ENCODE measurements at places on chromosomes 4 and X.

DNA sequence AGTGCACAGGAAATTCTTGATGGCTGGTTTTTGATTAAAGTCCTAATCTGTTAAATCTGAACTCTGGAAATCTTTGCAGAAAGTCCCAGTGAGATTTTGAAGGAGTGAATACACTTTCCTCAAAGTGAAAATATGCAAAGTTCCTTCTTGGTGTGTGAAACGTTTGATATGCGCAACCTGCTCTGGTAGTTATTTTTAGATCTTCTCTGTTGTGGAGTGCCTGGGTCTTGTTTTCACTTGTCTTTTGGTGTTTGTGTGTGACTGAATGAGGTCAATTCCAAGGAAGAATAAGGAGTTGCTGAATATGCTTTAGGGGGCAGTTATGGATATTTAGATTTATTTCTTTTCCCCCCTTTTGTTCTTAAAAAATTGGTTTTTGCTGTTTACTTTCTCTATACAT lies 41.7 kb downstream of the SCML1 start:
- no peak for DNase-seq

GRCh38 chrX:100341142-100341510 lies 68.9 kb downstream of the PCDH19 start:
- no peak for DNase-seq

- DNase-seq, result no peak
Observed at GRCh38 chr4:166896254-166896653, 338.0 kb downstream of the SPOCK3 start.

DNA sequence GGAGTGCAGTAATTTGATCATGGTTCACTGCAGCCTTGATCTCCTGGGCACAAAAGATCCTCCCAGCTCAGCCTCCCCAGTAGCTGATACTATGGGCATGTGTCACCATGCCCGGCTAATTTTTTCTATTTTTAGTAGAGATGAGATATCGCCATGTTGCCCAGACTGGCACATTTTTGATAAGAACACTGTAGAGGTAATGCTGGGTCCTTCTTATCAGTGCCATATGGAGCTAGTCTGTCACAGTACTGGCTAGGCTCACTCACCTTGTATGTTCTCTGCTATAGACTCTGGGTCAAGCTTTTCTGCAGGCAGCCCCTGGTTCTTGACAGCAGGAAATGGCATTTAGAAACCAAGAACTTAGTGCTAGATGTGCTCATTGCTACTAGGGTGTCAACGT lies 53.9 kb downstream of the BCOR start:
- no peak for DNase-seq

DNA sequence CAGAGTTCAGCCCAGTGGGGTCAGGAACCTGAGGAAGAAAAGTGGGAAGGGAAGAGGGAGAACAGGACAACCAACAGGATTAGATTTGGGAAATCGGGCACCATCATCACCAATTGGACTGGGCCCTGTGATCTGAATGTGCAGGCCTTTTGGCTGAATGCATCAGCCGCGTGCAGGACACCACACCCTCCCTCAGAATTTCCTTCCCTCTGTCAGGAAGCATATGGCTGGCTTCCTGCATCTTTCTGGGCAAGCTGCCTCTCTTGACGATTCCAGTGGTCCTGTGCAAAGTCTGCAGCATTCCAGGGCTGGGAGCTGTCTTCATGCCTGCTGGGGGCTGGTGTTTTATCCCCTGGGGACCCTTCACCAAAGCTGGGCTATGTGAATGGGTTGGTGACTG lies 16.4 kb downstream of the MAGEA4 start:
- no peak for DNase-seq

DNA sequence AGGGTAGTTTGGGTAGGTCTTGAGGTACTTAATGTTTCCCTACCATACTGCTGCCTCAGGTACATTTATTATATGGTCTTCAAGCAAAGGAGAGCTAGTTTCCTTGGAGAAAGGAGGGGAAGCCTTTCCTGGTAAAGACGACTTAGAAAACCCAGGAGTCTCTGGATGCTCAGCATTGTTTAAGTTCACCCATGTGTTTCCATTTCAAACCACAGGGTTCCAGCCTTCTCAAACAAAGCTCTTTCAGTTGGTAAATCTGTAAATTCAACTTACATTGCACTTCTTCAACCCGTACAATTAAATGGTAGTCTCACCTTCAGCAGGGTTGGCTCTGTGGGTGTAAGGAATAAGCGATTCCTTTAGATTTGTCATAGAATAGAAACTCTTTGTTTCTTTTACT lies 111.9 kb upstream of the UNC5C start:
- DNase-seq, result no peak

DNA sequence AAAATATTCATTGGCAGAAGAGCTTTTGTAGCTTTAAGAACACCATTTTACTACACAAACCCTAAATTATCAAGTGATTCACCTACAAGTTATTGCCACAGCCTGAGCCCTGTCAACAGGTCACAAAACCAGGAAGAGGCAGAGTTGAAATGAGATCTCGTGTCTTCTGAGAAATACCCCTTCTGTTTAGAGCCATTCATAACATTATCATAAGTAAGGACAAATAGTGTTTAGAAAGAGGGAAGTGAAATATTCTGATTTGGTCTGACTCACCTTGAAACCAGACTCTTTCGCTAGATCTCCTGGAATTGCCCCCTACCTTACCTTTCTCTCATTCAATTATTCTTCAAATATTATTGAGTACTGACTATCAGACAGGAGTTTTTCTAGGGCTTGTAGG lies 5.9 kb downstream of the ETDB start:
- DNase-seq, result no peak

DNA sequence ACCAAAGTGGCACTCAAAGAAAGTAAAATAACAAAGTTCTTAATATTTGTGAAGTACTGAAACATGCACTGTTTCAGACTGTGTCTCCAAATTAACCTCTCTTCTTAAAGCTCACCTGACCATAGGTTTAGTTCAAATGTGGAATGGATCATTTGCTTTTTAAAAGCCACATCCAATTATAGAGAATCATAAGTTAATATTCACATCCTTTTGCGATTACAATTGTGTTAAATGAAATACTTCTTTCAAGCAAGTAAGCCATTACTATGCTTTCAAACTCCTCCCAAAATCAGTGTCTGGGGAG lies 95.3 kb upstream of the PTPN13 start:
- DNase-seq, result no peak

GRCh38 chr4:47372561-47372960 lies 90.9 kb downstream of the COMMD8 start:
- peak; percentile 70 for DNase-seq

- DNase-seq, result no peak
Observed at GRCh38 chr4:176036585-176037205, 28.9 kb upstream of the WDR17 start.

- DNase-seq, result peak; percentile 50
Observed at GRCh38 chrX:15014281-15014680, 141.1 kb downstream of the MOSPD2 start.

DNA sequence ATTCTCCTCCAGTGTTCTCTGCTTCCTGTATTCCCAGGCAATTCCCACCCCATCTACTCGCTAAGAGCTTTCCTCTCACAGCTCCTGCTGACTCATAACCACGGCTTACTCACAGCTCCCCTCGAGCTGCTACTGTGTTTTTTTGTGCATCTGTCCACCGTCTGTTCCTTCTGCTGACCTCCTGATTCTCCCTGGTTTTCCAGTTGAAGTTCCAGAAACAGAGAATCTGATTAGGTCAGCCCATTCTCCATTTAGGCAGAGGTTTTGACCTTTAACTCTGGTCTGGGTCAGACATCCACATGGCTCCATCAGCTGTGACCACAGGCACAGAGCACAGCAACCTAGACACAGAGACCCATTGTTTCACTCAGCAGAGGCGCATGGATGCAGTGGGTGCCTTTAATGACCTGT lies 5.5 kb upstream of the SMIM20 start:
- DNase-seq, result no peak

DNA sequence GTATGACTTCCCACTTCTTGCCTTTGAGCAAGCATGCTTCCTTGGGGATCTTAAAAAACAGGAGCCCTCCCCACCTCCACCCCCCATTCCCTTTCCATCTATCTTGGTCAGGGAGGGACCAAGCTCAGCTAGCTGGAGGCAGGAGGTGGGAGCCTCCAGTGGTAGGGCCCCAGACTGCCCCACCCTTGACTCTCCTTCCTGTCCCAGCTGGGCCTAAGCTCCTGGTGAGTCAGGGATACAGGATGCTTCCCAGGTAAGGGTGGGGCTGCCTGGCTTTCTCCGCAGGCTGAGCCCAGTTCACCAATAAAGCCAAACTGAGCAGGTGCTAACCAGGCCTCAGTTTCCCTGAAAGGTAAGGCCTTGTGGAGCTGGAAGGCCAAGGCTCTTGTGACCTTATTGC lies 15.2 kb downstream of the EFNB1 start:
- no peak for DNase-seq

GRCh38 chr4:139776235-139776634 lies 110.6 kb downstream of the MGST2 start:
- no peak for DNase-seq

DNA sequence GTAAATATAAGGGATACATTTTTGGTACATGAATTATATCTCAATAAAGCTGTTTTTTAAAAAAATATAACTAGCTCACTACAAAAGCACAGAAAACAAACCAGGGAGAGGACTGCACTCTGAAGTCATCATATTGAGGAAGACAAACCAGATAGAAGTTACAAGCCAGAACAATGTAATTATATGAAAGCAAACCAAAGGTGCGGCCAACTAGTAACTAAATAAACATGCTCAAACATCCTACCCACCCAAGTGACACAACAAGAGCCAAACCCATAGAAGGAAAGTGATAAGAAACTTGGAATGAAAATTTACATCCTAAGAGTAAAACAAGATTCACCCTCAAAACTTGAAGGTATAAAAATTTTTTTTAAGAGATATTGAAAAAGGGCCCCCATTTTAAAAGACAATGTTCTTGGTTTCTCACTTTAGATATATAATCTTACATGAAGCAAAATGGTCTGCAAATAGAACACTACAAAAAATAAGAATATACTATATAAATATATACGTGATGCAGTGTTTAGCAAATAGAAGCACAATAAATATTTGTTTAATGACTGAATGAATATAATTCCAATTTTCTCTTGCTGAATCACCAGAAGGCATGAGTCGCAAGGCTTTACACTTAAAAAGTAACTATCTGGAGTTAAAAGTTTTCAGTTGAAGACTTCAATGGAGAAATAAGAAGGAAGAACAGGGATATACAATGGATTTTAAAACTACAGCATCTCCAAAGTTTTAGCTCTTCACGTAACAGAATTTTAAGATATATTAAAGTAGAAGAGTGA lies 4.0 kb upstream of the SH3D19 start:
- no peak for DNase-seq

DNA sequence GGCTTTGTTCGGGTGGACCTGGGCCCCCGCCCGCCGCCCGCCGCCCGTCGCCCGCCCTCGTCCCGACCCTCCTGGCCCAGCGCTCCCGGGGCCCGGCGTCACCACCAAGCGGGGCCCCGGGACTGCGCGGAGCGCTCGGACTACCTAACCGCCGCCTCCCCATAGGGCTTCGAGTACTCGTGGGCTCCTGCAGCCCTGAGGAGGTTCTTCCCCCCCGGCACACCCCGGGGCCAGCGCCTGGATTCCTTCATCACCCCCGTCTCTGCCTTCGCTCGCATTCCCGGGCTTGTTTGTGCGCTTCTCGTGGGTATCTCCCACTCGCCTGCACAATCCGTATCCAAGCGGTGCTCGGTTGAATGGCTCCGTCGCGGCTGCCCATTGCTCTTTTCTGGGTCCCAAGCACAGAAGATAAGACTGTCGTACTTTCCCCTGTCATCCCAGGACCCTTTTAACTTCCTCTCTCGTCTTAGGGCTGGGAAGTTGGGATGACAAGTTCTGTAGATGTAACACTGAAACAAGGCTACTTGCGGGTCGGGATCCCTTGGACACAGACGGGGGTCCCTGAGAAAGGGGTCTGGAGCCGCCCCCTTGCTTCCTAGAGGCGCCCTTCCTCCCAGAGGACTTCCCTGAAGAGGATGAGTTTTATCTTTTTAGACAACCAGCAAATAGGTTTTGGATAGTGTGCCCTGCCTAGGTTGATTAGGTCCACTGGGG lies 565 bp downstream of the MOB1B start:
- no peak for DNase-seq

DNA sequence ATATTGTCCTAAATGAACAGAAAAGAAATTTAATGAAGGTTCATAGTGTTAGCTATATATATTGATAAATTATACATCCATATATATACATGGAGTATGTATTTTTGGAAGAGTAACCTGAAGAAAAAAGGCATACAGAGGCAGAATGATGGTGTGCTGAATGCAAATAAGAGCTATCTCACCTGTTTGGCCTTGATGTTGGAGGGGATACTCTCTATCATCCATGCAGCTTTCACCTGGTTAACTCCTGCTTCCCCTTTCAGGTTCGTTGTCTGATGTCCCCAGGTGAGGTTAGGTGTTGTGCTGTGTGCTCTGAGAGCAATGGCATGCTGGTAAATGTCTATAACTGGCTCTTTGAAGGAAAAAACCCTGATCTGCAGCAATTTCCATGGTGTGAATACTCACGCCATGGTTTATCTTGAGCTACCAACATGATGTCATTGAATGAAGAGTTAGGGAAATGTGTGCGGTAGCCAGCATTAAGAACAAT lies 31.8 kb upstream of the SPP1 start:
- DNase-seq, result no peak

GRCh38 chrX:9670136-9670814 lies 95.4 kb downstream of the GPR143 start:
- DNase-seq, result no peak

GRCh38 chr4:73197220-73197619 lies 61.4 kb downstream of the ANKRD17 start:
- no peak for DNase-seq

GRCh38 chr4:108426493-108426892 lies 193.9 kb upstream of the RPL34 start:
- DNase-seq, result no peak

DNA sequence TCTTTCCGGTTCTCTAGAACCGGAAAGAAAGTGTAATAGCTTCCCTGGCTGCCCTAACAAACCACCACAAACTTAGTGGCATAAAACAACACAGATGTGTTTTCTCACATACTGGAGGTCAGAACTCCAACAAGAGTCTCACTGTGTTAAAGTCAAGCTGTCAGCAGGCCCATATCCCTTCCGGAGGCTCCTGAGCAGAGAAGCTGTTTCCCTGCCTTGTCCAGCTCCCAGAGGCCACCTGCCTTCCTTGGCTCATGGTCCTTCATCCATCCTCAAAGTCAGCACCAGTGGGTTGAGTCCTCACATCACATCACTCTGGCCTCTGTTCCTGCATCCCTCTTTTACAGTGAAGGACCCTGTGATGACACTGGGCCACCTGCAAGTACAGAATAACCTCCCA lies 49.8 kb upstream of the HMX1 start:
- DNase-seq, result no peak
